Transverse colon (tissue), 4 donors: ENCODE measurements at places on chromosomes 16 and 17. TPM values are rescaled to one million over a fixed set of nuclear protein-coding genes. Genes with fewer than 3 reads are reported as not detected.

- no peaks in the 10 kb centered on the region for H3K36me3 ChIP-seq
- no peaks in the 10 kb centered on the region for H3K27me3 ChIP-seq
- no peak for DNase-seq
Observed at GRCh38 chr16:50988441-50988840, 162.6 kb downstream of the SALL1 start.

SGF29 gene
- 95.0 TPM for total RNA-seq

ASPA gene
- 3.7 TPM for total RNA-seq

ATXN7L3 gene
- 54.0 TPM for total RNA-seq

DNA sequence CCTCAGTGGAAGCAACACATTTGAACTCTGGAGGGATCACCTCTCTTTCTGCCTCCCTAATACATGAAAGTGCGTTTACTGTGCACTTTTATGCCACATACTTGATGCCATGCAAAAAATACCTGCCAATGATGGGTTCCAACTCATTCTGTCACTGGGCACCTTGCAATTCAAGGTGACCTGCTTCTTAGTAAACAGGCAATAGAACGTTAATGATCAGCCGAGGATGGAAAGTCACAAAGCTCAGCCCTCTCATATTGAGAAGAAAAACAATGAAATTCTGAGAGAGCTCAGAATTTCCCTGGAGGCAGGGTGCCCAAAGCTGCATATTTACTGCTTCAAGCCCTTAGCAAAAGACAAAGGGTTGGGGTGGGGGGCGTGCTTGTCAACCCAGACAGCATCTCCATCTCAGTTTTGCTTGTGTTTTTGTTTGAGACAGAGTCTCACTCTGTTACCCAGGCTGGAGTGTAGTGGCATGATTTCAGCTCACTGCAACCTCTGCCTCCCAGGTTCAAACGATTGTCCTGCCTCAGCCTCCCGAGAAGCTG, 23.2 kb downstream of the LITAF start:
- no peak overlapping the region for H3K27ac ChIP-seq
- no peak overlapping the region for H3K4me3 ChIP-seq
- no peaks in the 10 kb centered on the region for H3K27me3 ChIP-seq
- no peak for DNase-seq
- no peaks in the 10 kb centered on the region for H3K36me3 ChIP-seq
